Activated naive CD4-positive, alpha-beta T cell treated with Interleukin-2 at 50 U/mL for 16 hours (primary cell): ENCODE measurements at places on chromosomes 3 and 15.

- DNase-seq: no peak
Observed at GRCh38 chr3:30826531-30826942, 67.9 kb downstream of the GADL1 start.

GRCh38 chr3:142597906-142598305 is 1.7 kb downstream of the PLS1 start:
- DNase-seq: no peak

DNA sequence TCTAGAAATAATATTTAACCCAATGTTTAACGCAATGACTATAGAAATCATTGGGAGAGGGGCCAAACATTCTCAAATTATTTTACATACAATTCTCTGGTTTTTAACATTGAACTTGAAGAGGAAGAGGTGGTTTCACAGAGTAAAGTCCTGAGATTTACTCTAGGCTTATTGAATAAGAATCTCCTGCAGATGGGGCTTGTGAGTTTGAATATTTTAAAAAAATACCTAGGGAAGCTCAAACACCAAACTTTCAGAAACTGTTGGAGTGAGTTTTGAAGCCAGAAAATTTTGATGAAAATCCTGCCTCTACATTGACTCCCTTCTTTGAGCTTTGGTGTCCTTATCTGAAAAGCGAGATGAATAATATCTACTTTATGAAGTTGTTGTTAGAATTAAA is 906.6 kb downstream of the TUSC7 start:
- DNase-seq: no peak

DNA sequence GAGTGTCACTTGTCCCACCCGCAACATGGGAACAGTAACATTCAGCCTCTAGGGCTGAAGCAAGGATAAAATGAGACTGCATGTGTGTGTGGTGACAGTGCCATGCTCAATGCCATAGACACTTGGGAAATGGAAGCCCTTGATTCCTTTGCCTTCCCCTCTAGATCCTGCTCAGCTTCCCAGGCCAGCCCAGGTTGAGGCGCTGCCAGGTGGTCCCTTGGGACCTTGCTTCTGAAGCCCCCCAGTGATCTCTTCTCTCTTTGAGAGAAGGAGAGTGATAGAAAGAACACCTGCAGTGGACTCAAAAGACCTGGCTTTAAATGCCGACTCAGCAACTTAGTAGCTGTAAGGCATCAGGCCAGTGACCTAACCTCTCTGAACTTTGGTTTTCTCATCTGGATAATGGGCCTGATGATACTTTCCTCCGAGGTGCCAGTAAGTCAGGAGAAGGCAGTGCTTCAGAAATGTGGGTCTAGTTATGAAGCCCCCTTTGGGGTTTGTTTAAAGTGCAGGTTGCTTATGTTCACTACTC is 144.5 kb downstream of the RPLP1 start:
- no peak for DNase-seq

DNA sequence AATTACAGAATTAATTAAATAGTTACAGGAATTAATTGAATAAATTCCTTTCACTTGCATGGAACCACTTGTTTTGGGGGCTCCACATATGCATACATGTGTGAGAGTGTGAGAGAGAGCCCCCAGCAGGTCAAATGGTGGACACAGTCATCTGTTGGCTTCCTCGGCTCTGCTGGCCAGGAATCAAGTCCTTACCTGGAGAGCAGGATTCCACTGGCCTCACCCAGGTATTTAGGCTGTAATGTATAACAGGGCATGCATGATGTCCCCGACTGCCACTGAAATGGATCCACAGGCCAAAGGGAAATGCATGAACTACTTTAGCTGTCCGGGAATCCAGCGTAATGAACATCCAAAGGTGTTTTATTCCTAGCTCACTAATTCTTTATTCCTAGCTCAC is 139.7 kb upstream of the SMAD3 start:
- no peak for DNase-seq

GRCh38 chr3:194632809-194633348 is 340 bp downstream of the TMEM44 start:
- no peak for DNase-seq

GRCh38 chr3:53144862-53145712 is 14.9 kb upstream of the RFT1 start:
- DNase-seq: no peak

- no peak for DNase-seq
Observed at GRCh38 chr15:92112180-92112579, 258.7 kb downstream of the SLCO3A1 start.

DNA sequence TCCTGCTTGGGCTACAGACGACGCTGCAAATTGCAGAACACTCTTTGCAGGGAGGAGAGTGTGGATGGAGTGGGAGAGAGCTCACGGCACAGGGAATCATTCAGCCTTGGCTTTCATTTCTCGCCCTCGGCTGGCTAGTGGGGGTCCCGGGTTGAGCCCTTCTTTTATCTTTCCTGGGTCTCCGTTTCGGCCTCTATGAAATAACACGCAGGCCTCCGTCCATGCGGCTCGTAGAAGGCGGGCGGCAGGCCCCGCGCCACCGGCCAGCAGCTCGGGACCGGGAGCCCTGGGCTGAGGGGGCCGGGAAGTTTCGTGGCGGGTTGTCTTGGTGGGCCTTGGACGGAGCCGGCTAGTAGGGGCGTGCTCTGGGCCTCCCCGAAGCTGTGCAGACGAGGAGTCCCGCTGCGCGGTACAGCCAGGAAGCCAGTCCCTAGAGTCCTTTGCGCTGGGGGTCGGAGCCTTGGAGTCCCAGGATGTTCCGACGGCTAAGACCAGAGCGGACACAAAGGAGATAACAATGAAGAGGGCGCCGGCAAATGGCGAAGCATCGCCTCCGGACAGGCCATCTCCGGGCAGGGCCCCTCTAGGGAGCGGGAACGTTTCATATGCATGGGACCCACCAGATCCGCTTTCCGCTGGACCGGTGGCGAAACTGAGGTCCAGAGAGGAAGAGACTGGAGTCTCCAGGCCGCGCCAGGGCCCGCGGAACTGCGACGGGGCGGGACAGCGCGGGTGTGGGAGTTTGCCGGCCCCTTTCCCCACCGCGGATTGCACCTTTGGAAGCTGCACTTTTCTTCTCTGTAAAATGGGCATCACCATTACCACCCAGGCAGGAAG is 4.3 kb downstream of the RNU6-1 start:
- no peak for DNase-seq

DNA sequence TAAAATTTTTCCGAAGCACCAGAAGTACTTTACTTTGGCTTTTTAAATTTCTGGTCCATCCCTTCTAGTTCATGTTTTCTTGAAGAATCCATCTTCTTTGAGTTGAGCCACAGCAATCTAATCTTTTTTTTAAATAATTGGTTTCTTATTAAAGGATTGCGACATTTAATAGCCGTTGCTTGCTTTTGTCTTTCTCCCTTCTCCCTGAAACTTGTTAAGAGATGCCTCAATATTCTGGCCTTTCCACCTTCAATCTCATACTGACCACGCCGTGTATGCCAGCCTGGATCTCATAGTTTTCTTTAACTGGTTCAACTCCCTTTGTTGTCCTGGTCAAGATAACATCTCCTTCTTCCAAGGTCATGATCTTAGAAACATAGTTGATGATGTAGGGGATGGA is 18.4 kb upstream of the RPLP1 start:
- DNase-seq: no peak

GRCh38 chr3:126609909-126610308 is 45.0 kb downstream of the TXNRD3 start:
- DNase-seq: no peak

DNA sequence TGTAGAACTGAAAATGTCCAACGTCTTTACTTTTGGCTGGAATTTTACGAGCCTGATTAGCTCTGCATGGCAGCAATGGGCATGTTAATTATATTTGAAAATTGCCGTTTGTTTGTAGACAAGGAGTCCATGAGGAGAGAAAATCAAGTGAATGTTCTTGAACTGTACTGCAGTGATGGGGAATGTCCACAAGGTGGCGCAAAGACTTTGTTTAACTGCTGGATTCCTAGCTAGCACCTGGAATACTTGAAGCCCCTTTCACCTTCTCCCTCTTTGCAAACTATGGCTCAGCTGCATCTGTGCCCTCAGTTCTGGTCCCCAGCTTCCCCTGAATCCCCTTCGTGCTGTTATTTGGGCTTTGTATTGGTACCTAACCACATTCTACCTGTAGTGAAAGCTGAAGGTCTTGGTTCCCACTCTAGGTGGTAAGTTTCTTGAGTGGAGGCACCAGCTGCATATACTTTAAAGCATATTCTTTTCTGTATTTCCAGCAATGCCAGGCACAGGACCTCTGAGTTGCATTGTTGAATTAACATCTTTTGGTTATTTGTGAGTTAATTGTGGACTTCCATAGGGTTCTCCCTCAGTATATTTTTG is 25.3 kb downstream of the EXOG start:
- peak; percentile 60 for DNase-seq

DNA sequence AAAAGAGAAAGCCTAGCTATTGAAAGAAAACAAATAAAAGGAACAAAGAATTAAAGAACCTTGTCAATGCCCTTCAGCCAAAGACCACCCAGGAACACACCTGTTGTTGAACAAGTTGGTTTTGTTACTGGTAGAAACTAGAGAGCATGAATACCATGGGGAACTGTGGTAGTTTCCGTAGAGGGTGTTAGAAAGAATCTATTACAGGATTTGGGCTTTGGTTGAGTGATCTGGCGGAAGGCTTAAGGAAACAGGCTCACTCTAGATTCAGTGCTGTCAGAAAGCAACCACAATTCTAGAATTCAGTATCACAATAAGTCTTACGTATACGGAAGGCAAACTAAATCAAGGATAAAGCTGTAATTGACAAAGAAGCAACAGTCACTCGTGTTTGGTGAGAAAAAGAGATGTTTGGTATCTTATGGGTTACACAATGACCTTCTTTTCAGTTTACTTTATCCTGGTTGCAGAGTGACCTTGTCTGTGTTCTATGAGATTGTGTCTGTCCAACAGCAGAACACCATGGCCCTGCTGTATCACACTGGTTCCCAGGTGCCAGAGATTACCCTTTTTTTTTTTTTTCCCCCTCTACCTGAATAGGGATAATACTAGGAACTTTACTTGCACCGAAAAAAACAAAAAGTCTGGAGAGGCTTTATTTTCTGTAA is 265.9 kb downstream of the SHQ1 start:
- no peak for DNase-seq

- no peak for DNase-seq
Observed at GRCh38 chr3:32841867-32842470, 24.2 kb downstream of the TRIM71 start.

DNA sequence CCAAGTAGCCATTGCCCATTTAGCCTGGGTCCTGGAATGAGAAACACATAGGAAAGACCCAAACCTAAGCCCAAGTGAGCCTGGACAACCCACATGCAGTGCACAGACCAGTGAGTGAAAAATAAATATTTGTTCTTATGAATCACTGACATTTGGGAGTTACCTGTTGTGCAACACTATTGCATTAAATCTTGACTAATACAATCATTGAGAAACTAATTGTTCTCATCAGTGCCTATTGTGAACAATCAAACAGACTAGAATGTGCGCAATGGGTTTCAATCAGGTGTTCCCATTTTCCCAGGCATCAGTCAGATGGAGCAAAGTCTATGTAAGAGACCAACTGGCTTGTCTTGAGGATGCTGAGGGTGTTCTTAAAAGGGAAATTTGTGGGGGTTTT is 54.7 kb upstream of the CNOT10 start:
- no peak for DNase-seq

DNA sequence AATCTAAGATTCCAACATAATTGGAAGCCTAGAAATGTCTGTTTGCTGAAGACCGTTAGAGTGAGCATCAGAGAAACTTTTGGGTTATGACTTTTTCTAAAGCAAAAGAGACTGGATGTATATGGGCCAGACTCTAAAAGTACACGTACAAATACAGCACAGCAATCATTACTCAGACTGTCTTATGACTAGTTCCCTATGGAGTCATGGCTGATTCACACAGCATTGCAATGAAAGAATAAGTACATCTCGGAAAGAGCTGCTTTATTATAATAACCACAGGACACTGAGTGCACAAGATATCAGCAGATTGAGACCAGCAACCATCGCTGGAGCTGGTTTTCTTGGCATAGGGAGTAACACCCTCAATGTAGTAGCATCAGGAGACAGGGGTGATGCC is 618.6 kb downstream of the NLGN1 start:
- DNase-seq: no peak
